ENCODE measurements at places on chromosomes 5 and 9.

GRCh38 chr9:20624201-20625002 is 2.1 kb upstream of the MLLT3 start:
- peak; percentile 78 for DNase-seq

DNA sequence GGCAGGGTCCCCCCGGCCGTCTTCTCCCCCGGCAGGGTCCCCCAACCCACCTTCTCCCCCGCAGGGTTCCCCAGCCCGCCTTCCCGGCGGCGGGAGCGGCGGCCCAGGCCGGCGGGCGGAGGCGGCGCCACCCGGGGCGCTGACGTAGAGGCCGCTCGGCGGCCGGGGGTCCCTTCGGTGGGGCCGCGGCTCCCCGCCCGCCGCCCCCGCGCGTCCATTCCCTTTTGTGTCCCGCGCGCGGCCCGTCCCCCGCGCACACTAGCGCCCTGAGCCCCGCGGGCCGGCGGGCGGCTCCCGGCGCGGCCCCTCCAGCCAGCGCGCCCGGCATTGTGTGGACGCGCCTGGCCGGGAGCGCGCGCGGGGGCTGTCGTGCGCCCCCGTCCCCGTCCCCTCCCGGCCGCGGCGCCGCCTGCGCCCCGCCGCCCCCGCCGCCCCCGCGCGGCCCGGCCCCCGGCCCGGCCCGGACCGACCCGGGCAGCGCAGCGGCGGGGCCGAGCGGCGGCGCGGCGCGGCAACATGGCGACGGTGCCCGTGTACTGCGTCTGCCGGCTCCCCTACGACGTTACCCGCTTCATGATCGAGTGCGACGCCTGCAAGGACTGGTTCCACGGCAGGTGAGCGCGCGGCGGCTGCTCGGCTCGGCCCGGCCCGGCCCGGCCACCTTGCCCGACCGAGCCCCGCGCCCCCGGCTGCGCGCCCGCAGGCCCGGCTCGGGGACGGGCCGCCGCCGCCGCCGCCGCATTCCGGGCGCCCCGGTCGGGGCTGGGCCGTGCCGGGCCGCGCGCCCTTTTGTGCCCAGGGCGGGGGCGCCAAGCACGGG is at the start of gene PHF2:
PHF2 (plus strand) TSS at position 327 of the 820 bp plus-strand sequence; CDS start at position 517, 190 bp downstream.
- peak; percentile 7 for DNase-seq

- no peak for DNase-seq
These were observed 334.6 kb downstream of the MED10 start for GRCh38 chr5:6043491-6044310.

- DNase-seq: no peak
These were observed 236.7 kb downstream of the PIK3R1 start for GRCh38 chr5:68452286-68452685.

Data from inflammatory macrophage (primary cell).